ENCODE measurements at places on chromosomes 4 and X.

- DNase-seq = no peak
These were observed 6.5 kb downstream of the SHOX start for GRCh38 chrX:636981-637659.

- DNase-seq = no peak
These were observed 53.4 kb upstream of the ATP8A1 start for GRCh38 chr4:42710329-42710728.

- DNase-seq = no peak
These were observed 75.7 kb upstream of the EGFL6 start for GRCh38 chrX:13493659-13494058.

- DNase-seq = no peak
These were observed 18.7 kb downstream of the NDNF start for GRCh38 chr4:121053601-121054143.

DNA sequence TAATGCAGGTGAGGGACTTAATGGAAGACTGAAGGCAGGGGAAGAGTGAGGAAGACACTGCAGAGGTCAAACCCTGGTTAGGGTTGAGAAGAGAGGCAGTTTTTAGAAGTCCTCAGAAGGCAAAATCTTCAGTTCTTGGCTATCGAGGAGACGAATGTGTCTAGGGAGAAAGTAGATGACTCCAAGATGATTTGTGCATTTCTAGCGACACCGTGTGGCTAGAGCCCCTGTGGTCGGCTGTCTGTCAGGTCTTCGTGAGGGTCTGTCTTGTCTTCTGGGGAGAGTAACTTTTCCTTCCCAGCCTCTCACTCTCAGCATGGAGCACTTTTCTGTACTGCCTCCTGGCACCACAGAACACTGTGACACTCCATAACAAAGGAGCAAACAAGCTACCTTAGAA lies 458.1 kb downstream of the STIM2 start:
- no peak for DNase-seq

- DNase-seq = no peak
These were observed 797 bp downstream of the PKD2 start for GRCh38 chr4:88008122-88008742.

DNA sequence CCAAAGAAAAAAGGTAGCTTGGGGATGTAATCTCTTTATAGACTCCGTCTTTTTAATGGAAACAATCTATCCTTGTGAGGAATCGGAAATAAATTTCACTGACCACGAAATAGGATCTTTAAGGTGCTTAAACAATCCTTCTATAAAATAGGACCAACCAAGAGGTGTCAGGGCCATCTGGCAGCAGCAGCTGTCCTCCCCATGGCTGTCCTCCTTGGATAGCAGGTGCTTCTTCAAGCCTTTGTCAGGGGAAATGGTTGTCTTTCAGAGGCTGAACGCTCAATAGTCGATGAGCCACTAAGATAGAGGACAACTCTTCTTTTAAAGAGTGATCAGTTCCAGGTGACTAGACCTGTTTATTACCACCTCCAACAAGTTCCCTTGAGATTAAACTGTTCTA lies 231.0 kb downstream of the ADGRL3 start:
- DNase-seq = no peak

DNA sequence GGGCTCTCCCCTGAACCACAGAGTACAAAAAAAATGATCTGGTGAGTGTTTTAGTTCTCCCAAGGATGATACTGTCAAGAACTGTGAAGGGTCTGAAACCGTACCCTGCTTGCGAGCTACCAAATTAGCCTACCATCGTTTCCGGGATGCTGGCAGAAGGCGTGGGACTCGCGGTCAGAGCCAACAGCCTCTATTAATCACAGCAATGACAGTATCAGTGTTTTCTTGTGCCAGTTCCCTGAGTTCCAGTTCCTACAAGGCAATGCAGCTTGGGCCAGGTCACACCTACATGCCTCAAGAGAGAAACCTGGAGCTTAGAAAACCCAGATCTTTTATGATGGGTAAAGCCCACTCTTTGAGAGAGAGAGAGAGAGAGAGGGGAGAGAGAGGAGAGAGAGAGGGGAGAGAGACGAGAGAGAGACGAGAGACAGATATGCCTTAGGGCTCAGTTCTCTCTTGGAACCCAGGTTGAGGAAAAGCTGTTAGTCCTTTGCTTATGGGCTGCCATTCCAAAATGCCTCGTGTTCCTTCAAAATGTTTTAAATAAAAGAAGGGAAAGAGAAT lies 327.8 kb downstream of the ARHGAP10 start:
- no peak for DNase-seq

DNA sequence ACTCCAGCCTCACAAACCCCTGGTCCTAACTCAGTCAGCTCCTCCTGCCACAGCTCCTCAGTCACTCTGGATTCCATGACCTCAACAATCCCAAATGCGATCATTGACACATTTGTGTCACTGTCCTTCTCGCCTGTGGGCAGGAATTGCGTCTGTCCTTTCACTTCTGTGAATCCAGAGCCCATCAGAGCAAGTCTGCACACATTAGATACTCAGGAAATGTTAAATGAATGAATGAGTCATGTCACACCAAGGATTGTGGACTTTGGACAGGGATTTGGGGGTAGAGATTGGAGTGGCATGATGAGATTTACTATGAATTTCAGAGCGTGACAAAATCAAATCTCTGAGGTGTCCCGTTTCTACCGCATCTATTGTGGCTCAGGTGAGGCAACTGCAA lies 11.8 kb upstream of the CLDN24 start:
- DNase-seq = no peak
